ENCODE measurements at places on chromosomes 2 and 18. TPM values are rescaled to one million over a fixed set of nuclear protein-coding genes. Genes with fewer than 3 reads are reported as not detected.

- H3K36me3 ChIP-seq = no peaks in the 10 kb centered on the region
- peak; percentile 24 for DNase-seq
- peak overlapping the region; percentile 4 for H3K27ac ChIP-seq
- no peaks in the 10 kb centered on the region for H3K27me3 ChIP-seq
- H3K4me1 ChIP-seq = peaks cover 33% of the 10 kb centered on the region
These were observed 1.7 kb downstream of the MYO1B start for GRCh38 chr2:191246820-191247380.

GRCh38 chr2:208025814-208026184, 472 bp upstream of the PLEKHM3 start:
- peak overlapping the region; percentile 92 for H3K4me3 ChIP-seq
- peak overlapping the region; percentile 76 for H3K27ac ChIP-seq
- no peaks in the 10 kb centered on the region for H3K36me3 ChIP-seq
- H3K4me1 ChIP-seq = peaks cover 6% of the 10 kb centered on the region
- DNase-seq = no peak

- peak; percentile 45 for DNase-seq
- H3K27me3 ChIP-seq = no peaks in the 10 kb centered on the region
- H3K4me1 ChIP-seq = peaks cover 14% of the 10 kb centered on the region
- H3K4me3 ChIP-seq = no peak overlapping the region
- no peaks in the 10 kb centered on the region for H3K36me3 ChIP-seq
These were observed 22.9 kb downstream of the MARCHF4 start for GRCh38 chr2:216349366-216349765.

DNA sequence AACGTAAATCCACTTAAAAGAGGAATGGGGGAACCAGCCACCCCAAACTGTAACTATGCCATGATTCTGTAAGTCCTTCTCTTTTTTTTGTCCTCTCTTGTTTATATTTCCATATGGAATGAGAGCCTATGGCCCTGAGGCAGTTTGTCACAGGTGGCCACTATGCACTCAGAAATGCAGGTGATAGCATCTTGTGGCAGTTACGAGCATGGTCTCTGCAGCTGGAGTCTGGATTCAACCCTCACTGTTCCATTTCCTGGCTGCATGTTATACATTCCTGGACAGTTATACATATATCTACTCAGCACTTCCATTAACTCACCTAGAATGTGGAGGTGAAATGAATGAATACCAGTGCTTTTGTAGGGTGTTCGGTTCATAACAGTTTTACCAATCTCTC, 291.5 kb upstream of the FANCL start:
- H3K4me3 ChIP-seq = no peak overlapping the region
- no peak overlapping the region for H3K27ac ChIP-seq
- H3K27me3 ChIP-seq = peaks cover 26% of the 10 kb centered on the region
- H3K4me1 ChIP-seq = peaks cover 4% of the 10 kb centered on the region

- DNase-seq = no peak
- no peaks in the 10 kb centered on the region for H3K27me3 ChIP-seq
- H3K36me3 ChIP-seq = peaks cover 13% of the 10 kb centered on the region
- no peak overlapping the region for H3K4me3 ChIP-seq
- peaks cover 5% of the 10 kb centered on the region for H3K4me1 ChIP-seq
These were observed 84.5 kb downstream of the ANKRD12 start for GRCh38 chr18:9221040-9221439.

GRCh38 chr2:57452634-57453033, 594.0 kb upstream of the VRK2 start:
- no peaks in the 10 kb centered on the region for H3K36me3 ChIP-seq
- no peak overlapping the region for H3K4me3 ChIP-seq
- no peak for DNase-seq

DNA sequence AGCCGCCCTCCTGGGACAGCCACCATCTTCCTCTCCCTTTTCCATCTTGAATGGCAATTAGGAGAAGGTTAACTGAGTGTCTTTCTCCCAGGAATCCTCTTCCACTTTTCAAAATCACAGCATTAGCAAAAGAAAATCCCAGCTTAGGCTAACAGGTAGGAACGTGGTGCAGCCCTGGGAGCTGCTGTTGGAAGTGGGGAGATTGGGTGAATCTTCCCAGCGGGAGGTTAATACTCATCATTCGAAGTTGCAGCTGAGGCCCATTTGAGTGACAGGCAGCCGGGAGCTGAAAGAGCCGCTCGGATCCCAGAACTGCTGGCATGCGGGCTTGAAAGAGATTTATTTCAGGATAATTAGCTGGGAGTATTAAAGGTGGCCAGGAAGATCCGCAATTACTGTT, 306.0 kb downstream of the BCL11A start:
- no peaks in the 10 kb centered on the region for H3K27me3 ChIP-seq
- no peaks in the 10 kb centered on the region for H3K4me1 ChIP-seq
- H3K36me3 ChIP-seq = no peaks in the 10 kb centered on the region
- H3K4me3 ChIP-seq = no peak overlapping the region
- no peak for DNase-seq
- H3K27ac ChIP-seq = no peak overlapping the region

GRCh38 chr2:163887182-163887581, 151.4 kb upstream of the FIGN start:
- no peaks in the 10 kb centered on the region for H3K27me3 ChIP-seq
- H3K4me3 ChIP-seq = no peak overlapping the region
- H3K4me1 ChIP-seq = no peaks in the 10 kb centered on the region
- H3K27ac ChIP-seq = no peak overlapping the region

DNA sequence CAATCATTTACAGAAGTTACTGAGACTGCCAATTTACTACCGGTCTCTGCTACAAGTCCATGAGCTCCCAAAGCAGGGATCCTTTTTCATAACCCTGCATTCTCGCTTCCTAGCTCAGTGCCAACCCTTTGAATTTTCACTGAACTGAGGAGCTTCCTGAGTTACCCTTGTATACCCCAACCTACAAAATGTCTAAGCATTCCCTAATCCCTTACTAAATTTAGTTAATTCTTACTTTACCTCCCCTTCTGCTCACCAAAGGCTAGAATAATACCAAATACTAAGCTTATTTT, 9.6 kb downstream of the MAT2A start:
- H3K4me3 ChIP-seq = no peak overlapping the region
- peak overlapping the region; percentile 40 for H3K27ac ChIP-seq
- H3K4me1 ChIP-seq = no peaks in the 10 kb centered on the region
- no peak for DNase-seq

GRCh38 chr2:95353055-95353575, 49.4 kb upstream of the FAHD2A start:
- no peak overlapping the region for H3K4me3 ChIP-seq
- no peaks in the 10 kb centered on the region for H3K36me3 ChIP-seq
- H3K27me3 ChIP-seq = peaks cover 19% of the 10 kb centered on the region
- DNase-seq = no peak
- H3K27ac ChIP-seq = no peak overlapping the region
- no peaks in the 10 kb centered on the region for H3K4me1 ChIP-seq

Gene FOXD4L1
- 0.09 TPM for polyA plus RNA-seq

Gene OXER1
- 0.12 TPM for polyA plus RNA-seq

Gene TCF23
- not detected for polyA plus RNA-seq

Gene LINC00305
- 0.20 TPM for polyA plus RNA-seq

Data from cardiac muscle cell (in vitro differentiated cells and primary cell).